Left cardiac atrium (tissue), 4 donors: ENCODE measurements at places on chromosomes 5 and 9. TPM values are rescaled to one million over a fixed set of nuclear protein-coding genes. Genes with fewer than 3 reads are reported as not detected.
A peak's percentile ranks its signal among the peaks of the same experiment; 100 is the strongest.

DNA sequence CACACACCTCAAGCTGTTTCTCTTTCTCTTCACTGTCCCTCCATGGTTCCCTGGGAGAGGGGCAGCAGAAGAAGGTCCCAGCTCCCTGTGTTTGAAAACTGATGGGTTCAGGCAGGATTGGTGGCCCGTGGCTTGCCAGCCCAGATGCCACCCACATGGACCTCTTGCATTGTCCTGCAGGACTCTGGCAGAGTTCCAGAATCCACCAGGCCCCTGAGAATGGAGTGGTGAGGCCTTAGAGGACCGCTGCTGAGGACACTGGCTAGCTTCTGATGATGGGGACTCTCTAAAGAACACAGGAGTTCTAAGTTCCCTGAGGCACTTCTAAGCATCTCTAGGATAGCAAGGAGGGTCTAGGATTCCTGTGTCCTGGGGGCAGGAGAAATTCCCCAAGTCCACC lies 24.8 kb downstream of the CTSL start:
- DNase-seq: no peak

DNA sequence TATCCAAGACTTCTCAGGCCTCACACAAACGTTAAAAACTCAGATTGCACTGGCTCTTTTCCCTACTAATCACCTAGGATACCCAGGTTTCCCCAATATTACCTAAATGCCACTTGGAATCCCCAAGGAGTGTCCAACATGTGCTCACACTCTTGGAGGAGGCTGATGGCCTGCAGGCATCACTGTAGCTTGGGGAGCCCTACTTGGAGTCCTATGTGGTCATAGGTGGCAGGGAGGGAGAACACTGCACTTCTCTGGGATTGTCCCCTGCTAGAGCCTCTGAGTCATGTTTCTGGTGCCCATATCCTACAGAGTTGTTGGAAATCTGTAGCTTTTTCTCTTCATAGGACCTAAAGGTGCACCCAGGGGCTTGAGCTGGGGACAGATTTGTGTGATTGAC lies 433.7 kb downstream of the ARHGEF28 start:
- no peak for DNase-seq

DNA sequence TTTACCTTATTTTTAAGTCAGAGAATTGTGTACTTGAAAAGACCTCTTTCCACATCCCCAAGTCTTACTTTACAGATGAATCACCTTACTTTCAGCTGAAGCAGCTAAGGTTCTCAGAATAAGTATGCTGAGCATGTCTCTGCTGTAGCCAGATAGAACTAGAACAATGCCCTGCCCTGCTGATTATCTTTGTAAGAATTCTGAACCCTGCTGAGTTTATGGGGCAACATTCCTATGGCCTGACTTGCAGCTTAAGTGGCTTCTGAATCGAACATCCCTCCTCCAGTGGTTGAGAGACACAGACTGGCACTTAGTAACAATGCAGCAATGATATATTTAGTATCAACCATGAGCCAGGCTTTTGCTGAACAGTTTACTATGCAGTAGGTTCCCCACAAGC lies 592.0 kb upstream of the WWC1 start:
- no peak for DNase-seq

DNA sequence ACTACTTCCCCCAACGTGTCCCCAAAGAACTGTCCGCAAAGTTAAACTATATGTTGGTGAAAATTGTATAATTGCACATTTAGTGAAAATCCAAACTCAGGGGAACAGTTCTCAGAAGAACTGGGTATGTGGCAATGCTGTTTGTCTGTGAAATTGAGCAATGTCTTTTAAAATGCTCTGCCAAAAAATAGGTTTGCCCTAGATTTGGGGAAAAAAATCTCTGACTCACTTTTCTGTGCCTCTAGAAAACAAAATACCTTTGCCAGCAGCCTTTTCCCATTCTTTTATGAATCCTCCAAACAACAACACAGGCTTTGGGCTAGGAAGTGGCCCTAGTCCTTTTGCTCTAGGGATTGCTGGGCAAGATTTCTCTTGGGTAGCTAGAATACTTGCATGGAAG lies 37.4 kb upstream of the ZNF608 start:
- DNase-seq: no peak

- DNase-seq: no peak
These were observed 3.1 kb downstream of the C5orf63 start for GRCh38 chr5:127070243-127070642.

DNA sequence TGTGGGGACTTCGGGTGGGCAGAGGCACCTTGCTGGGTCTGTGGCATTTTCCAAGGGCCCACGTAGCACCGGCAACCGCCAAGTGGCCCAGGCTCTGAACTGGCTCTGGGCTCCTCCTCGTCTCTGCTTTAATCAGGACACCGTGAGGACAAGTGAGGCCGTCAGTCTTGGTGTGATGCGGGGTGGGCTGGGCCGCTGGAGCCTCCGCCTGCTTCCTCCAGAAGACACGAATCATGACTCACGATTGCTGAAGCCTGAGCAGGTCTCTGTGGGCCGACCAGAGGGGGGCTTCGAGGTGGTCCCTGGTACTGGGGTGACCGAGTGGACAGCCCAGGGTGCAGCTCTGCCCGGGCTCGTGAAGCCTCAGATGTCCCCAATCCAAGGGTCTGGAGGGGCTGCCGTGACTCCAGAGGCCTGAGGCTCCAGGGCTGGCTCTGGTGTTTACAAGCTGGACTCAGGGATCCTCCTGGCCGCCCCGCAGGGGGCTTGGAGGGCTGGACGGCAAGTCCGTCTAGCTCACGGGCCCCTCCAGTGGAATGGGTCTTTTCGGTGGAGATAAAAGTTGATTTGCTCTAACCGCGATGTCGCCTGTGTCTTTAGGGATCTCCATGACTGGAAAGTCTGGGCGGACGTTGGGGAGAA lies 5.8 kb downstream of the DPP7 start:
- no peak for DNase-seq

GRCh38 chr9:21836437-21837161 lies 34.2 kb downstream of the MTAP start:
- no peak for DNase-seq

DNA sequence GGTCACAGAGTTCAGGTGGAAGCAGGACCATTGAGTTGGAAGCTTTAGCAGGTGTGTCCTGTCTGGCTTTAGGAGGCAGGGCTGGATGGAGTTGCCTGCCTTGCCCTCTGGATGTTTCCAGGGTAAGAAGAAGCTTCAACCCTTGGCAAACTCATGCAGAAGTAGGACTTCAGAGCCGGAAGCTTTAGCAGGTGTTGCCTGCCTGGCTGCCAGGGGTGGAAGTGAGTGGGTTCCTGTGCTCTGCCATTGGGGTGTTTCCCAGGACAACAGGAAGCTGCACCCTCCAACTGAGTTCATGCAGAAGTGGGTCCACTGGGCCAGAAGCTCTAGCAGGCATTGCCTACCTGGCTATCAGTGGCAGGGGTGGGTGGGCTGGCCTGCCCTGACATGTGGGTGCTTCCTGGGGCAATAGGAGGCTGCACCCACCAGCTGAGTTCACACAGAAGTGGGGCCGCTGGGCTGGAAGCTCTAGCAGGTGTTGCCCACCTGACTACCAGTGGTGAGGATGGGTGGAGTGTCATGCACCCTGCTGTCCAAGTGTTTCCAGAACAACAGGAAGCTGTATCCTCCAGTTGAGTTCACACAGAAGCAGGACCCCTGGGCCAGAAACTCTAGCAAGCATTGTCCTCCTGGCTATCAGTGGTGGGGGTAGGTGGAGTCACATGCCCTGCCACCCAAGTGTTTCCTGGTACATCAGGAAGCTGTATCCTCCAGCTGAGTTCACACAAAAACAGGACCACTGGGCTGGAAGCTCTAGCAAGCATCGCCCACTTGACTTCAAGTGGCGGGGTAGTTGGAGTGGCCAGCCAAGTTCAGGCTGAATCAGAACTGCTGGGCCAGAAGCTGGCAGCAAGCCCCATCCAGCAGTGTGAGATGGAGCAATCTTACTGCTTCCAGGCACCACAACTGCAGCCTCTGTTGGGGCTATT lies 24.6 kb downstream of the LOX start:
- peak; percentile 40 for DNase-seq

DNA sequence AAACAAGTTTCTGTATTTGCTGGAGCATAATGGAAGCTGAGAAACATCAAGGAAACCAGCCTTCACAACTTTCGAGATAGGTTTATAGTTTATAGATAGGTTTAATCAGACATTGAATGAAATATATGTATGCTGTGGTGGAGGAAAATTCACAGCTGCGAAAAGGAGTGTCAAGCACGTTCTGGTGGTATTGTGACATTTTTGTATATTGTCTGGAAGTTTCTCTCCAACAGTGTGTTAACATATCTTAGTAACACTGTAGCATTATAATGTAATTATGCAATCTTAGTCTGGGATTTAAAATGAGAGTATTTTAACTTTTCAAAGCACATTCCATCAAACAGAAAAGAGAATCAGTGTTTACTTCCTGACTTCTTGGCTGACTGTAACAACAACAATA lies 50.0 kb downstream of the FCHO2 start:
- no peak for DNase-seq

The TRIM7 gene
- total RNA-seq: 9.0 TPM

The PCA3 gene
- total RNA-seq: not detected

The TXNDC15 gene
- total RNA-seq: 56.3 TPM
